Stimulated activated CD4-positive, alpha-beta T cell treated with anti-CD3 and anti-CD28 coated beads, Interleukin-12 subunit alpha, Interleukin-12 subunit beta, amount 100 ng/mL, for 24 hours (primary cell): ENCODE measurements at places on chromosomes 1 and 21.

- no peak for DNase-seq
These were observed 4.6 kb downstream of the TENT5B start for GRCh38 chr1:27007909-27008582.

- no peak for DNase-seq
These were observed 203.2 kb downstream of the SDCCAG8 start for GRCh38 chr1:243459059-243459458.

GRCh38 chr1:67317803-67318202, 10.1 kb downstream of the IL12RB2 start:
- no peak for DNase-seq

DNA sequence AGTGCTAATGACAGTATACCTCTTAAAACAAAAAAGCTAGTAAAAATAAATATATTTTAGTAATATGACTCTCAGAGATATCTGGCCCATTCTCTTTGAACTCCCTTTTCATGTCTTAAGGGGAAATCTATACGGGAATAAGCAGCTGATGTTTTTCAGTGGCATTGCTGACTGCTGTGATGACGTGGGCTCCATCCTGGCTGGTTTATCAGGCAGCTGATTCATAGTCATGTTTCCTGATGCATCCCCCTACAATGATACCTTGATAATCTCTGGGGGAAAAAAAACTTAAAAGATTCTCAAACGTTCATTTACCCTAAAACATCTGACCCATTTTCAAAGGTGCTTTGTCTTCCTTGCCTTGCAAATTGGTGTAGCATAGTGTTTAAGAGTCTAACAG, 53.8 kb downstream of the ABCA4 start:
- no peak for DNase-seq

- DNase-seq: no peak
These were observed 97.3 kb downstream of the TTLL7 start for GRCh38 chr1:83901547-83902155.

DNA sequence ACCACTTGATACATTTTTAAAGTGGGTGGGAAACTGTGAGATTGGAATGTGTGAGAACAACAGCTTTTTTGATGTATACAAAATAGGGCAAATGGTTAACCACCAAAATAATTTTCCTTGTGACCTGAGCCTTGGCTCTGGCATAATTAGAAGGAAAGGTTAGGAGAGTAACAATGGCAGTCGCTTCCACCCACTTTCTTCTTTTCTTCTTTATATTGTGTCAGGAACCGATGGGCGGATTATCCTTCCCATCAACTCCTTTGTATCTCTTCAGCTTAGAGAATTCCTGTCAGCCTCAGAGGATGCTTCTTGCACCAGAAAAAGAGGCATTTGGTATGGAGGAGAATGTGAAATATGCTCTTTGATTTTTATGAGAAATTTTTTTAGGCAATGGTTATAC, 90.6 kb downstream of the SDCCAG8 start:
- DNase-seq: no peak

- DNase-seq: no peak
These were observed 59.7 kb upstream of the TNFSF4 start for GRCh38 chr1:173266841-173267240.

- DNase-seq: no peak
These were observed 277.1 kb upstream of the SGIP1 start for GRCh38 chr1:66256629-66257572.

- DNase-seq: no peak
These were observed 17.6 kb downstream of the FCRL4 start for GRCh38 chr1:157580179-157580827.

DNA sequence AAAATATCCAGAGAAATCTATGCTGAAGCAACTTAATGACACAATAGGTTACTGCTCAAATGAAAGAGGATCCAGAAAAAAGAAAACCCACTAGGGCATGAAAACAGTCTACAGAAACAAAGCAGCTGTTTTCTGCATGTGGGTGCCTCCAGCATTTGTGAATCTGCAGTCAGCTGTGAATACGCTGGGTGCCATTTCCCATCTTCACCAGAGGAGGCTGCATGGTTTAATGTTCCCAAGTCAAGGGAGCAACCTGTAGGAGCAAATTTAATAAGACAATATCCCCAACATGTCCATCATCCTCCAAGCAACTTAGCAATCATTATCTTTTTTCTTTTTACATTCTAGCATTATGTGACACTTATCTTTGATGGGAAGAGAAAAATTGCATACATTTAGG, 396.6 kb downstream of the BRINP2 start:
- no peak for DNase-seq

GRCh38 chr1:234602334-234603220, 7.4 kb downstream of the IRF2BP2 start:
- peak; percentile 18 for DNase-seq

DNA sequence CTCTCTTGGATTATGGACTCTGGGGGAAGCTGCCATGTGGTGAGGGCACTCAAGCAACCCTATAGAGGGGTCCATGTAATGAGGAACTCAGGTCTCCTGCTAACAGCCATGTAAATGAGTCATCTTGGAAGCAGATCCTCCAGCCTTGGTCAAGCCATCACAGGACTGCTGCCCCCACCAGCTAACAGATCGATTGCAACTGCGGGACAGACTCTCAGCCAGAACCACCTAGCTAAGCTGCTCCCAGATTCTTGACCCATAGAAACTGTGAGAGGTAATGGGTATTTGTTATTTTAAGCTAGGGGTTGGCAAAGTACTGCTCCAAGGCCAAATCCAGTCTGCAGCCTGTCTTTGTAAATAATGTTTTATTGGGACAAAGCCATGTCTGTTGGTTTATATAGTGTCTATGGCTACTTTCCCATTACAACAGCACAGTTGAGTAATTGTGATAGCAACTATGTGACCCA, 27.6 kb upstream of the MAP3K7CL start:
- DNase-seq: no peak

DNA sequence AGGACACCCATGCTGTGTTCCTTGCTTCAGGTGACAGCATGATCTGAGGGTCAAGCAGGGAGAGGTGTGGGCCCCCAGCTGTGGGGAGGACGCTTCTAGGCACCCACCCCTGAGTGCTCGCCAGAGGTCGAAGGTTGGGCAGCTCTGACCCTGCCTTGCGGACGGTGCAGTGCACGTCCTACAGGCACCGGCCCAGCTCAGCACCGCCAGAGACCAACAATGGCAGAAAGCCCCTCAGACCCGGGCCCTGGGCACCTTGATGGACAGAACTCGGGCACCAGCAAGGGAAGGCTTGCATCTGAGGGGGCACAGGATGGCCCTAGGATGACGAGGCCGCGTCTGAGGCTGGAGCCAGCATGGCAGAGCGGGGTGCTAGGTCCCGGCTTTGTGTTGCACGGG, 24.7 kb downstream of the NADK start:
- DNase-seq: no peak

DNA sequence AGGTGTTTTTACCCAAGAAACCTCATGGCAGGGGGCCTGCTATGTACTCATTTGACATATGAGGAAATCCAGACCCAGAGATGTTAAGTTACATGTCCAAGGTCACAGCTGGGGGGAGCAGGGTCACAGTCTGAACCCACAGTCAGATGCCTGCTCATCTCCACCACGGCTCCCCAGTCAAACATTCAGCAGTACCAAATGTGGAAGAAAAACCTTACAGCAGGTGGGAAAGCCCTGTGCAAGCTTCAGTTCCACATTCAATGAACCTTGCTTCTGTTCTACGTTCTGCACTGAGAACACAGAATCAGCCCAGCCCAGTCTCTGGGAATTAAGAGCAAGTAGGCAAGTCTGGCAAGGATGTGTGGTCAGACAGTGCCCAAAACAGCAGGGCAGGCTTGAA, 35.2 kb downstream of the LRP8 start:
- no peak for DNase-seq

- DNase-seq: no peak
These were observed 60.6 kb downstream of the UCHL5 start for GRCh38 chr1:192998536-192998935.

- DNase-seq: no peak
These were observed 66.4 kb upstream of the NEK2 start for GRCh38 chr1:211741788-211742187.

DNA sequence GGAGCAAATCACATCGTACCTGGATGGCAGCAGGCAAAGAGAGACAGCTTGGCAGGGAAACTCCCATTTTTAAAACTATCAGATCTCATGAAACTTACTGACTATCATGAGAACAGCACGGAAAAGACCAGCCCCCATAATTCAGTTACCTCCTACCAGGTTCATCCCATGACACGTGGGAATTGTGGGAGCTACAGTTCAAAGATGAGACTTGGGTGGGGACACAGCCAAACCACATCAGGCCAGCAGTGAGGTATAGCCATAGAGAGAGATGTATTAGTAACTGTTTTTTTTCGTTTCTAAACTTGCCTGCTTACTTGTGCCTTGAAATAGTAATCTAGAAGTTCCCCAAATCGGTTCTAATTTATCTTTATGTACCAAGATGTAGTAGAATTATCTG, 48.9 kb downstream of the AK4 start:
- no peak for DNase-seq

- no peak for DNase-seq
These were observed 24.2 kb upstream of the CR2 start for GRCh38 chr1:207429963-207430362.

GRCh38 chr21:26972192-26972591, 5.3 kb upstream of the ADAMTS5 start:
- DNase-seq: no peak

GRCh38 chr1:65799601-65800000, 6.9 kb downstream of the PDE4B start:
- no peak for DNase-seq

GRCh38 chr1:161427733-161428516, 60.2 kb upstream of the CFAP126 start:
- peak; percentile 36 for DNase-seq

DNA sequence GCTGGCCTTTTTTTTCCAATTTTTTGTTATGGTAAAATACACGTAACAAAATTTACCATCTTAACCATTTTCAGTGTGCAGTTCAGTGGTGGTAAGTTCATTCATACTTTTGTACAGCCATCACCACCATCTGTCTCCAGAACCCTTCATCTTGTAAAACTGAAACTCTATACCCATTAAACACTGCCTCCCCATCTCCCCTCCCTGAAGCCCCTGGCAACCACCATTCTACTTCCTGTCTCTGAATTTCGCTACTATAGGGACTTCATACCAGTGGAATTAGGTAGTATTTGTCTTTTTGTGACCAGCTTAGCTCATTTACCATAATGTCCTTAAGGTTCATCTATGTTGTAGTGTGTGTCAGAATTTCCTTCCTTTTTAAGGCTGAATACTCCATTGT, 8.7 kb downstream of the PKNOX1 start:
- no peak for DNase-seq

- DNase-seq: no peak
These were observed 3.9 kb downstream of the C1orf87 start for GRCh38 chr1:60069691-60070090.

DNA sequence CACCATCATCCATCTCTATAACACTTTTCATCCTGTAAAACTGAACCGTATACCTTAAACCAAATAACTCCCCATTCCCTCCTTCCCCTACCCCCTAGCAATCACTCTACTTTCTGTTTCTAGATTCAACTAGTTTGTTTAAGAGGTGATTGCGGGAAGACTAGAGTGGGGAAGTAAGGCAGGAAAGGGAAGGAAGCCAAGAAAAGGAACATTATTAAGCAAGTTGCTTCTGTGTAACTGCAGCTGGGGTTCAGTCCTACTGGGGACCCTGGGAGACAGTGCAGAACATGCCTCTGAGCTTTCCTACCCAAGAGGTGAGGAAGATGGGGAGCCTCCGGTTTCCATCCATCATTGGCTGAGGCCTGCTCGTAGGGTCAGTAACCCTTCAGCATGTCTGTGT, 28.9 kb upstream of the H3-3A start:
- DNase-seq: no peak

GRCh38 chr1:113321771-113322387, 68.4 kb upstream of the MAGI3 start:
- no peak for DNase-seq

DNA sequence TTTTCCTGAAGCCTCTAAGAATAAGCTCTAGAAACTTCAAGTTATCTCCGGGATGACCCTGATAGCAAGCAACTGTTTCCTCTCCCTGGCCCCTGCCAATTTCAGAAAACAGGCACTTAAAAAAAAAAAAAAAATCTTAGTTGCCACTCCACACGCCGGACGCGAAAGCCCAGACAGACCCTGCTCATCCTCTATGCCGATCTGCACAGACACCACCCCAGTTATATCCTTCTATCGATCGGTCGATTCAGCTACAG, 1.7 kb downstream of the ANP32E start:
- DNase-seq: no peak

- no peak for DNase-seq
These were observed 452.6 kb downstream of the PTBP2 start for GRCh38 chr1:97174039-97174704.

- DNase-seq: peak; percentile 87
These were observed at the start of gene SPOCD1 for GRCh38 chr1:31815752-31816500. SPOCD1 (minus strand) TSS chr1:31816022; CDS start chr1:31815333, 689 bp downstream.

DNA sequence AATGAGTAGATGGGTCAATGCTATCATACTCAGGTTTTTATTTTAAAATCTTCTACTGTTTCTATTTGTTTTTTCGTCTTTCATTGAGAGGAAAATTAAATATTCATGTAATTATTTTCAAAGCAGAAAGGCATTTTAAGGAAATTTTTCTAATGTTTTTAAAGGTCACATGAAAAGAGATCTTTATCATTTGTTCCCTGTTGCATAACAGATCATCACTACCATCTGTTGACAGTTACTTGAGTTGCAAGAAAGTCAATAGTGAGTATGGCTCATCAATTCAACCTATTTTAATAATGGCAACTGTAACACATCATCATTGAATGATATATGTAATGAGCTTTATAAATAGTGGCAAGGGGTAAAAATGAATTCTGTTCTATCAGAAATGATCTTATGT, 369.7 kb downstream of the DPYD start:
- no peak for DNase-seq

DNA sequence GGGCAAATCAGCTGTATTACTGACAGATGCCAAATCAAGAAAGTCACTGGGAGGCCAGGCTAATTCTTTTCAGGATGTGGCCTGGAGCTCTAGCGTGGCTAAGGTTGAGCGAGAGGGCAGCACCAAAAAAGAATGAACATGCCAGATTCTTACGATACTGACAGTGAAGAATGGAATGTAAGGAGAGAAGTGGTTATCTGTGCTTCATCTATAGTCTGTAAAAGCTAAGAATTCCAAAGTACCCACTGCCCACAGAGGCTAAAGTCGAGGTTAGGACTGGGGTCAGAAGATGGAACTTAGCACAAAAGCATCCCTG, 32.7 kb downstream of the TFAP2E start:
- no peak for DNase-seq

GRCh38 chr1:111402083-111402482, 25.5 kb downstream of the OVGP1 start:
- no peak for DNase-seq

DNA sequence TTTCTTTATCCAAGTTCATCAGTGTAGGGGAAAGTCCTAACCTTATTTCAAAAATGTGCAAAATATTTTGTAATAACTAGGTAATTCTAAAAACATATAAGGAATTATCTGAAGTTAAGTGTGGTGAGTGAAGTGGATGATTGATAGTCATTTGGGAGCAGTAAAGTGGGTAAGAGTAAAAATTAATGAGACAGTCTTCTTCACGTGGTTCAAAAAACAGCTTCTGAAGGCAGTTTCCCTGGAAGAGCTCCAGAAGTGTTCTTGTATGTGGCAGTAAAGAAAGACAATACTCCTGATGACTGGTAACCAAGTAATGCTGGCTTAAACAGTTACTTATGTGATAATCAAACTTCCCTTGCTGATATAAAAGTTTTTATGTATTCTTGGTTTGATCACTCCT, 50.3 kb downstream of the LEPR start:
- no peak for DNase-seq
